ENCODE measurements at places on chromosomes 1 and 21.

DNA sequence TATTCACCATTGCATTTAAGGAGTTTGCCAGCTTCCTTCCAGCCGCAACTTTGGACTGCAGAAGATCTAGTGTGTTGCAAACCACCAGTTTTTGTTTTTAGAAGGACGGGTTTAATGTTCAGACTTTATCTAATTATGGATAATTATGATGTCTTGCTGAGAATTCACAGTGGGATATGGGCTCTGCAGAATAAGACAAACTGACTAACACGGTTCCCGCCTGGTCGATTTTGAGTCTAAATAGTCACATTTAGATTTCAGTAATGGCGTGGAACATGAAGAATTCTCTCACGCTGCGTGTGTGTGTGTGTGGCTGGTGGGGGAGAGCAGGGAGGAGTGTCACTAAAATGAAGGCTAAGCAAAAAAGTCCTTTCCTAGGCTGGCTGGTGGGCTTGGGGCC is 48.5 kb upstream of the DMRTB1 start:
- no peak for DNase-seq

GRCh38 chr1:244074559-244075171 is 23.6 kb downstream of the ZBTB18 start:
- no peak for DNase-seq

- no peak for DNase-seq
Observed at GRCh38 chr1:4734791-4735190, 80.4 kb downstream of the AJAP1 start.

GRCh38 chr1:101509370-101509769 is 272.6 kb downstream of the S1PR1 start:
- DNase-seq, result no peak

GRCh38 chr1:5111581-5111980 is 457.2 kb downstream of the AJAP1 start:
- DNase-seq, result peak; percentile 4

DNA sequence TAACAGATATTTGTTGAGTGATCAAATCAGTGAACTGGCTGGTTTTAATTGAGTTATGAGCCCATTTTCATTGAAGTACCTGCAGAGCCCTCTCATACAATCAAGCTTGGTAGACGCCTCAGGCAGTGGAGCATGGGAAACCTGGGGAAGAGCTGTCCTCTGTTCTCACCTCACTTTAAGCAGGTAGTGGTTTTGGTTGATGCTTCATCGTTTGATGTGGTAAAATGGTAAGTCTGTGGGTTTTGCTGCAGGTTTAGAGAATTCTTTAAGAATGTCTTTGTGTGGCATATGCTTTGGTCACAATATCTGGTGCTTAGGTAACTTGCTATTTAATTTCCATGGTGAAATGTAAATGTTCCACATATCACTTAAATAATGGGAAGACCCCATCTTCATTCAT is 10.0 kb downstream of the LAMC1 start:
- DNase-seq, result no peak

- no peak for DNase-seq
Observed at GRCh38 chr1:30409476-30410152, 313.8 kb downstream of the MATN1 start.

GRCh38 chr1:43932786-43933385 is 715 bp upstream of the ARTN start:
- DNase-seq, result no peak

- no peak for DNase-seq
Observed at GRCh38 chr1:42419126-42419821, 36.5 kb downstream of the ZMYND12 start.

GRCh38 chr1:36367066-36367465 is 18.7 kb downstream of the STK40 start:
- no peak for DNase-seq

DNA sequence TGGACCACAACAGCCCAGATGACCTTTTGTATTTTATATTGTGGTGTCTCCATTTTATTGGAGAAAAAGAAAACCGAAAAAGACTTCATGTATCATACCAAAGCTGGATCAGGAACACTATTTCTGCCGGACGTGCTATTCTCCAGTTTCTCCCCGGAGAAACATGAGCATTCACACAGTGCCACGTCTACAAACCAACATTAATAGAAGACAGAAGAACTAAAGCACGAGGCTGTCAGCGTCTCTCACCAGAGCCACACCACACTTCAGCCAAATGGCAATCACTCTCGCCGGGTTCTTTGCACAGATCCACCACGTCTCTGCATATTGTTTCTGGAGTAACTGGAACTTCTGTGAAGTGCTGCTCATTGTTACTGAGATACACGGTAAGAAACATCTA is 24.8 kb downstream of the TP53BP2 start:
- no peak for DNase-seq

GRCh38 chr1:63126104-63126503 is 196.3 kb upstream of the FOXD3 start:
- no peak for DNase-seq

GRCh38 chr1:25135909-25136308 is 96.4 kb downstream of the SYF2 start:
- DNase-seq, result no peak

- DNase-seq, result peak; percentile 26
Observed at GRCh38 chr1:180181048-180181447, 26.4 kb downstream of the QSOX1 start.

DNA sequence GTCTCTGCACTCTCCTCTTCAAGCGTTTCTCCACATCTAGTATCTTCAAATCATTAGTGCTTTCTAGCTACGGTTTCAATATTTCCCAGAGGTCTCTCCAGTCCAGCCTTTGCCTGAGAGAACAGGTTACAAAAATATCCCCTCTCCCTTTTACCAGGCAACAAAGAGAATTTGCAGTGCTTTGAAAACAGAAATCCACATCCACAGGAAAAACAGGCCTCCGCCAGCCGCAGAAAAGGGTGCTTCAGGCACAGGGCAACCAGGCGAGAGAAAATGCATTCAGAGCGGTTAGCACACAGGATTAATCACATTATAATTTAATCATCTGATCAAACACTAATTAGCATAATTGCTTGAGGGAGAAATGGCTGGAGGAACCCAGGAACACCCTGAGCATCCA is 13.8 kb downstream of the DSCAM start:
- DNase-seq, result no peak

GRCh38 chr1:208564466-208564865 is 320.3 kb upstream of the PLXNA2 start:
- DNase-seq, result no peak

GRCh38 chr1:195965475-195965874 is 642.8 kb downstream of the KCNT2 start:
- DNase-seq, result no peak

- DNase-seq, result no peak
Observed at GRCh38 chr1:27863538-27863915, 8.8 kb upstream of the THEMIS2 start.

- no peak for DNase-seq
Observed at GRCh38 chr1:67201891-67202290, 35.6 kb downstream of the IL23R start.

DNA sequence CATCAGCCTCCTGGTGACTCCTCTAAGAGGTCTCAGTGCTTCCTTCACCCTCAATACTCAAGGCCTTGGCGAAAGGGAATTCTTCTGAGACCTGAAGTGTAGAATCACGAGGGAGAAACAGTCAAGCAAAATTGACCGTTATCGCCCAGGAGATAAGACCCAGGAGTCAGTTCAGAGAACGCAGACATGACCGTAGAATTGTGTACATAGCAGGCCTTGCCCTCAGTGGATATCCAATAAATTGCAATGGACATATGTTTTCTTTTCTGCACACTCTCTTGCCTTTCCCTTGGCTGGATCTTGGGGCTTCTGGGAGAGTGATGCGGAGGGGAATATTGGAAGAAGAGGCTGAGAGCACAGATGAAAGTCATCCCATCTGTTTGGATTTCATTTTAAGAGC is 15.7 kb upstream of the ETS2 start:
- no peak for DNase-seq

GRCh38 chr1:84506729-84507453 is 510 bp upstream of the GNG5 start:
- no peak for DNase-seq

DNA sequence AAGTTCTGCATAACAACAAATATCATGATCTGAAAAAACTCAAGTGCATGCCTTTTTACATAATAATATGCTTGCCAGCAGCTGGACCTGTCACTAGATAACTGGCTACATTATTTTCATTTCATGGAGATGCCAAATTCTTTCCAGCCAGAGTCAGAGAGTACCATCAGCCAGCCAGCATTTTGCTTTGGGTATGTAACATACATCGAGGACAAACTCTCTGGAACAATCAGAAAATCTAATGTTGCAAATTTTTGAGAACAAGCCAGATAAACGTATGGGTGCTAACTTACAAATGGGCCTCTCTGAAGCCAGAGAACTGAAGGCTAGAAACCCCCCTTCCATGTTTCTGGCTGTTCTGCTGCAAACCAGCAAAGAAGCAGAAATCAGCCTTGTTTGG is 76.3 kb upstream of the BACE2 start:
- DNase-seq, result no peak

DNA sequence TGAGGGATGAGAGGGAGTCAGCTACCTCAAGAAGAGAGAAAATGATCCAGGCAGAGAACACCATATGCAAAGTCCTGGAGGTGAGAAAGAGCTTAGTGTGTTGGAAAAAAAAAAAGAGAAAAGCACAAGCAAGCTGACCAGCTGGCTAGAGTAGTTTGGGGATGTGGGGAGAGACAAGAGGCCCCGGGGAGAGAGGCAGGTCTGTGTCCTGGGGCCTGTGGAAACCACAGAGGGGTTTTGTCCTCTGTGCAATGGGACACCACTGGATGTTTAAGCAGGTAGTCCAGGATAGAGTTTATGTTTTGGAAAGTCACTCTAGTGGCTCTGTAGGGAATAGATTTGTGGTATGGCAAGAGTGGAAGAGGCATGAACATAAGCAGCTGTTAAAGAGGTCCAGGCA is 14.4 kb upstream of the CHI3L1 start:
- DNase-seq, result no peak

- no peak for DNase-seq
Observed at GRCh38 chr1:238468068-238468467, 577.3 kb upstream of the ZP4 start.

DNA sequence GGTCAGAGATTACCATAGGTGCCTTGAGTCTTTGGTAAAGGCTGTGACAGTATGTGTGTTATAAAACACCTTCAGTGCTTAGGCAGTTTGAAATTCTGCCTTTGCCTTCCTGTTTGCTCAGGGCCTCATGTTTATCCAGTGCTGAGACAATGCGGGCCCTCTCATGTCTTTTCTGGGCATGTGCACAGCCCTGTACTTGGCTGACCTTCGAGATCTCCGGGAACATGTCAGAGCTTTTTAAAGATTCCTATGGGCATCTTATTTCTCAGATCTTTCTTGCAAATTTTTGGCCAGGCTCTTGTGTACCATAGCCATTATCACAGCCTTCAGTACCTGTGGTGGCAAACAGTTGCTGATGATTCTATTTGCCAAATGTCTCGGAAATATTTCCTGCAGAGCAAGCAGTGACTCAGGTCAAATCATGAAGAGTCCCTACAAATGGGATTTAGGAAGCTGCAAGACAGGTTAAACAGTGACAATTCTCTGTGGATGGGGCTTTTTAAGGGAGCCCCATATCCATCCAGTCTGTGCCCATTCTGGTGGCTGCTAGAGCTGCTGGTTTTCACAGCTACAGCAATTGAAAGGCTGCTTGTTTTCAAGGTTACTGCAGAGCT is 42.1 kb downstream of the HOOK1 start:
- DNase-seq, result no peak

- no peak for DNase-seq
Observed at GRCh38 chr1:19042675-19043578, 86.5 kb upstream of the IFFO2 start.

- DNase-seq, result no peak
Observed at GRCh38 chr21:16088056-16088455, 358.3 kb downstream of the USP25 start.

GRCh38 chr1:12539705-12540579 is 78.1 kb downstream of the DHRS3 start:
- peak; percentile 14 for DNase-seq

GRCh38 chr1:21736876-21737275 is 46.1 kb downstream of the USP48 start:
- DNase-seq, result no peak

DNA sequence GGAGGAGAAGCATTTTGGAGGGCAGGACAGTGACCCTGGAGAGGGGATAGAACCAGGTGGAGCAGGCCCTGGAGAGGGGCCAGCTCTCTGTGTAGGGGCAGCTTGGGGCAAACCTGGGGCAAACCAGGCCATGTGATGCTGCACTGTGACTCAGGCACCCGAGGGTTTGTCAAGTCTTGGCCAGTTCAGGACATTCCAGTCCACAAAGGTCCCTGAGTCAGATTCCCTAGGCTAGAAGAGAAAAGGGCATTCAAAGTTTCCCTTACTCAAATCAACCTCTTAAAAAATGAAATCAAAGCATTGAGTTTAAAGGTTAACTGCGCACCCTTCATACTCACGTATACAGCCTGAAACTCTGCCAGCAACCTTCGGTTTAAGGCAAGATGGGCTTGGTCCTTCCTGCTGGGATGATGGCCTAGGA is 25.2 kb upstream of the PLA2G2C start:
- DNase-seq, result no peak

DNA sequence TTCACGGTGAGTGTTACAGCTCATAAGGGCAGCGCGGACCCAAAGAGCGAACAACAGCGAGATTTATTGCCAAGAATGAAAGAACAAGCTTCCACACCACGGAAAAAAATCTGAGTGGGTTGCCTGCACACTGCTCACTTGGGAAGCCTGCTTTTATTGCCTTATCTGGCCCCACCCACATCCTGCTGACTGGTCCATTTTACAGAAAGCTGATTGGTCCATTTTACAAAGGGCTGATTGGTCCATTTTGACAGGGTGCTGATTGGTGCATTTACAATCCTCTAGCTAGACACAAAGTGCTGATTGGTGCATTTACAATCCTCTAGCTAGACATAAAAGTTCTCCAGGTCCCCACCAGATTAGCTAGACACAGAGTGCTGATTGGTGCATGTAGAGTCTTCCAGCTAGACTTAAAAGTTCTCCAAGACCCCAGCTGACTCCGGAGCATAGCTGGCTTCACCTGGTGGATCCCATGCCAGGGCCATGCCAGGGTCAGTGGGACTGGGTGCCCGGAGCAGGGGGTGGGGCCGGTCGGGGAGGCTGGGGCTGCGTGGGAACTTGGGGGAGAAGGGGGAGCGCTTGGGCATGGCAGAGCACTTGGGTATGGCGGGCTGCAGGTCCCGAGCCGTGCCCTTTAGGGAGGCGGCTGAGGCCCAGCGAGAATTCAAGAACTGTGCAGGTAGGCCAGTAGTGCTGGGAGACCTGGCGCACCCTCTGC is 75.4 kb upstream of the ATP1A1 start:
- DNase-seq, result no peak

DNA sequence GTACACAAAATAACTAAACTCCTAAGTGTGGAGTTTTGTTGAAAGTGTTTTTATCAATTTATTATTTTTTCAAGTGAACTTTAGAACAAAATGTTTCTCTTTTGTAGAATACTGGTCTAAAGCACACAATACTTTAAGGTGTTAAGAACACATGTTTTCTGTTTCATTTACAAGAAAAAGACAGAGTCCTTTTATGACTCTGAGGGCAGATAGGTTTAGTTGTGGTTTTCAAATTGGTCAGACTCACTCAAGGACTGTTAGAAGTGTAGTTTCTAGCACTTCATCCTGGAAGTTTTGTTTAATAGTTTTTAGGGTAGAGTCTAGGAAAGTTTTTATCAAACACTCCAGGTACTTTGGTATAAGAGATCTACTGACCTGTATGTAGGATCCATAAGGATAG is 376.5 kb downstream of the LRRIQ3 start:
- DNase-seq, result no peak

- DNase-seq, result no peak
Observed at GRCh38 chr1:228794173-228794572, 58.9 kb downstream of the RHOU start.

Measured in erythroblast (primary cell).